ENCODE measurements at places on chromosomes 5 and 9.

DNA sequence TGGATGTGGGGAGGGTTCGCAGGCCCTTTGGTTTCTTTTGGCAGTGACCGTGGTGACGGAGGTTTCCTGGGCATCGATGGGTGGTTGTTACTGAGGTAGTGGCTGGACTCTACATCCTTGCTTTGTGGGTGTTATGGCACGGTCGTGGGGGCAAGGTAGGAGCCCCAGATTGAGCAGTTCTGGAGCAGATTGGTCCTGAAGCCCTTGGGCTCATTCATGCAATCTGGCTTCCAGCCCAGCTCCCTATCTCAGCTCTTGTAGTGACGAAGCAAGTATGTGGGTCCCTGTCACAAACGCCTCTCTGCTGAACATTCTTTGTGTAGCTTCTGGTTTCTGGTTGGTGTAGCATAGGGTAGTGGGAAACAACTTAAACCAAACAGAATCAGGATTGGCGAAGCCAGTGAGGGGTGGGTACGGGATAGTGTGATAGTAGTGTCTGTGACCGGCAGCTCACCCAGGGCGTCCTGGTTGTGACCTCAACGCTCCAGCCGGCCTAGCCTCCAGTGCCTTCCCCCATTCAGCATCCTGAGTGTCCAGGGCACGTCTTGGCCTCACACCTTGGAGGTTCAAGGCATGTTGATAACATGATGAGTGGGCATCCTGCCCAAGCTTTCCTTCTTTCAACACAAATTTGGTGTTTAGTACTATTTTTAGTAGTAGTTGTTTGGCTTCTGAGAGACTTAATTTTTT, 2.9 kb downstream of the NDUFS6 start:
- no peak for DNase-seq

DNA sequence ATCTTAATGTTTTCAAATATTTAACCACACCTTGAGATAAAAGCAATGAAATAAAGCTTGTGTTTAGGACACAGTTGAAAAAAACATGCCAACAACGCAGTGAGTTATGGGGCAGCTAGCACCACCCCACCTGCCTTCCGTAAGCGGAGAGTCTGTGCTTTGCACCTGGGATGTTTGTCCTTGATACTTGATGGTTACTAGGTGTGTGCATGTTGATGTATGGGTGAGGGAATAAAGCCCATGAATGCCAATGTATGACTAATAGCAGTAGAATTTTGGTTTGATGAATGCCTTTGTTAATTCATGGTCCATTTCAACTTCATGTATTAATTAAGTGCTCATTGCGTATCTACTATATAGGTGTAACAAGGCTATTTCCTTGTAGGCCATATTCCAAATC, 74.0 kb downstream of the PCSK5 start:
- no peak for DNase-seq

DNA sequence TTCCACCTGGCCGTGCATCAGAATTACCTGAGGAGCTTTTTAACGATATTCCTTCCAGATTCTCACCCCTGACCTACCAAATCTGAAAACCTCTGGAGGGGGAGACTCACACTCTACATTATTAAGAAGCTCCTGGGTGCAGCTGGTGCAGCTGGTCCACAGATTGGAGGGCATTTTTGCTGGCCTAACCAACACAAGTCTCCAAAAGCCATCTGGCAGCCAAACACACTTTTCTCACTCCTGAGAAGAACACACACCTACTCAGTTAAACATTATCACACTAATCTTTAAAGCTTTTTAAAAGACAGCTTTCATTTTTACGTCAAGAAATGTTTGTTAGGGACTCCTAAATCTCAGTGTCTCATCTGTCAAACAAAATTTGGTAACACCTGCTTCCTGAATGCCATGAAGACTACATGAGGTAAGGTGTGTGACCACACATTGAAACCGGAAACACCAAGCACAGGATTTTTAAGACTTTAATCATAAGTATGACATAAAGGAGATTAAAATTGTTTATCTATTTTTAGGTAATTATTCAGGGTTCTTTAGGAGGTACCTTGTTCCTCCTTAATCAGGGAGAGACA, 14.2 kb upstream of the PTPN3 start:
- DNase-seq, result no peak

GRCh38 chr5:1926071-1926440, 43.3 kb upstream of the IRX4 start:
- no peak for DNase-seq

DNA sequence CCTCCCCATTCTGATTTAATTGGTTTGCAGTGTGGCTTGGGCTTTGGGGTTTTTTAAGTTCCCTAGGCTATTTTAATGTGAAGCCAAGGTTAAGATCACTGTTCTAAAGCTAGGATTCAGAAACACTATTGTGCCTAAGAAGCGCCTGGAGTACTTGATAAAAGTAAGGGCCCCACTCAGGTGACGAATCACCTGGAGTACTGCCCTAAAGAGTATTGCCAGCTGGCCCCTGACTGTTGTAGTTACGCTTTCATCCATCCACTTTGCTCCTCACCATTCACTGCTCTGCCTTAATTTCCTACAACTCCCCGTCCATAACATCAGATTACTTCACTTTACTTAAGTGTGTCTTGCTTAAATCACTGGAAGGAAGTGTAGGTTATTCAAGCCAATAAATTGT, 119.3 kb downstream of the CD180 start:
- no peak for DNase-seq

GRCh38 chr5:88685591-88686541, 197.1 kb downstream of the MEF2C start:
- no peak for DNase-seq

DNA sequence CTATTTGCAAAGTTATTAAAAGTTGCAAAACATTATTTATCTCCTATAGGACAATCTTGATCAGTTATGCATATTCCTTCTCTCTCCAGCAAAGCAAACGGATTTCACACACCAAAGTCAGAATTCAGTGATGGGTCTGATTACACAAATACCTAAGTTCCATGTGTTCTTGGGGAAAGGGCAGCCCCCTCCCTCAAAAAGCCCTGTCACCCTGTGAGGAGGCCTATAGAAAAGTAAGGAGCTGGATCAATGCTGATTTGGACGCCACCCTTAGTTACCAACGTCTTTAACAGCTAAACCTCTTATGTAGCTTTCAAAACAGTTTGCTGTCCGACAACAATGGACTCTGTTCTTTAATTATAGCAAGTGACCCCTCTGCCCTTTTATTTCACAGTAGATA, 6.4 kb downstream of the ZNF608 start:
- no peak for DNase-seq

- DNase-seq, result no peak
These were observed 597.0 kb downstream of the PTPRD start for GRCh38 chr9:10015755-10016154.

GRCh38 chr5:52255308-52255707, 532.4 kb upstream of the ITGA1 start:
- DNase-seq, result no peak

GRCh38 chr9:19442240-19442639, 33.4 kb downstream of the ACER2 start:
- DNase-seq, result no peak

- DNase-seq, result no peak
These were observed 5.2 kb downstream of the EPB41L4B start for GRCh38 chr9:109315480-109316206.

DNA sequence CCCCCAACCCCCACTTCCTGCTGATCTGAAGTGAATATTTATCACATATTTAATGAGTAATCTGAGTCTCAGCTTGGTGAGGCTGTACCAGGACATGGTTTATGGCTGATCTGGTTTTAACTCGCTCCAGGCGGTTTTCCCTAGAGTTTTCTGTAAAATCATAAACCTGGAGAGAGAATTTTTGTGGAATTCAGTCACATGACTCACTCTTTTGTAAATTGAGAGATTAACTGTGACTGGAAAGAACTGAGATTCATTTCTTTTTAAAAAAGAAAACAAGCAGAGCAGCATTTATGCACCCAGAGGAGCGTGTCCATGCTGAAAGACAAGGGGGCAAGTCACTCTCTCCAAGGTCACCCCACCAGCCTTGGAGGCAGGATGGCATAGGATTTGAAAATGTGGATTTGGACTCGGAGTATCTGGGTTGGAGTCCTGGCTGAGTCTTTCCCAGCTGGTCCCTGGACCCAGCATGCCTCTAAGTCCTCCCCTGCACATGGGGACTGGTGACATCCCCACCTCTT, 81.8 kb downstream of the ZNF618 start:
- DNase-seq, result no peak

- no peak for DNase-seq
These were observed 1.9 kb downstream of the NOTCH1 start for GRCh38 chr9:136543830-136544547.

GRCh38 chr5:122547669-122548068, 227.2 kb upstream of the SNX2 start:
- no peak for DNase-seq

GRCh38 chr5:141865406-141865805, 12.8 kb downstream of the PCDH1 start:
- no peak for DNase-seq

DNA sequence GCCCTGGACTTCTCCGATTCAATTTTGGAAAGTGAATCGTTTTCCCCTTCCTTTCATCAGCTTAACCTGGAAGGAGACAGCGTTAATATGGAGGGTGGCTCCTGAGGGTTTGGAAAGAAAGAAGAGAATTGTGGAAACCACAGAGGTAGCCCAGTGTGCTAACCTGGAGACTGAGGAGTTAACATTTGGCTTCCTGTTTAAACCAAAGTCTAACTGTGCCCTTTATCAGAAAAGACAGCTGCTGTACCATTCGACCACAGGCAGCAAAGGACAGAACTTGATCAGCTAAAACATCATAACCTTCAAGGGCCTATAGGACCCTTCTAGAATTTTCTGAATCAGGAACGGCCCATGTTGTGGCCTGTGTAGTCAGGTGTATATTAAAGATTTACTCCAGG, 735 bp downstream of the IDNK start:
- no peak for DNase-seq

GRCh38 chr5:92836855-92837755, 743.9 kb downstream of the NR2F1-AS1 start:
- no peak for DNase-seq

- DNase-seq, result no peak
These were observed 425 bp upstream of the EGFL7 start for GRCh38 chr9:136662326-136662655.

DNA sequence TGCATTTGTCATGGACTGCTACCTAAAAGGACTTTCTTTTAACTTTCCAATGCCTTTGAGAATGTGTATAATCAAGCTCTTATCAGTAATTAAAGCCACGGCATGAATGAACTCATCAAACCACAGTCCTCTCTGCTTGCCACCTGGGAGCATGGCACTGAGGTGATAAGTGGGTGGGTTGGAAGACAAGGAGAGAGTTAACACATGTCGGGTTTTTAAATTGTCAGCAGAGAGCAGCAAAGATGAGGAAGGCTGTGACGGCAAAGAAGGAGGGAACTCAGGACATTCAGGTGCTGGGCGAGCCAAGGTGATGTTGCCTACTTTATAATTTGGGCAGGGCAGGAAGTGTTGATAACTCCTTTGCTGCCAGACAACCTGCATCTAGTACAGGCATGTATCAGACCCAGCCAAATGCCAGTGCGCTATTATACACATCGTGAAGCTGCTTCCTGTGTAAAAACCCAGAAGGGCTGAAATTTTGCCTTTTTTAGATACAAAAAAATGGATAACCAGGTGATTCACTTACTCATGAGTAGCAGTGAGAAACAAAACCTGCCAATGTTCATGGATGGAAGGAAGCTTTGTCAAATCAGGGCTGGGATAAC, 269.1 kb downstream of the KIF4B start:
- DNase-seq, result no peak

DNA sequence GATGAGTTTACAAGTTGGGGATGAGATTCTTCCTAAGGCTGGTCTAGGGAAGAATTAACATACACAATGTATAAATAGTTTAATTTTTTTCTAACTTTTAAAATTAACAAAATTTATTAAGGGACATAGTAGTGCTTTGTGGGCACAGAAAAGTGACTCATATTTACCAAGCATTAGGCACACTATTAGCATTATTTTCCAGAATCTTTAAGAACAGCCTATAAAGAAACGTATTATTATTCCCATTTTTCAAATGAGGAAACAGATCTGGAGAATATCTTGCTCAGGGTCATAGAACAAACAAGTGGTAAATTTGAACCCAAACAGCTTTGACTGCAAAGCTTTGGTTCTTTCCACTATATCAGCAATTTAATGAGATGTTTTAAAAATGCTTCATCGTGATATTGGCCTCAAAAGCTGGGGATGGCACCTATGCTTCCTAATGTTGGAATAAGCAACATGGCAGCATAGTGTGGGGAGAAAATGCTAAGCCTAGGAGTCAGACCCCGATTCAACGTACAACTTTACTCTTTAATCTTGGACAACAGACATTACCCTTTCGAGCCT, 55.9 kb downstream of the ABCA1 start:
- no peak for DNase-seq

DNA sequence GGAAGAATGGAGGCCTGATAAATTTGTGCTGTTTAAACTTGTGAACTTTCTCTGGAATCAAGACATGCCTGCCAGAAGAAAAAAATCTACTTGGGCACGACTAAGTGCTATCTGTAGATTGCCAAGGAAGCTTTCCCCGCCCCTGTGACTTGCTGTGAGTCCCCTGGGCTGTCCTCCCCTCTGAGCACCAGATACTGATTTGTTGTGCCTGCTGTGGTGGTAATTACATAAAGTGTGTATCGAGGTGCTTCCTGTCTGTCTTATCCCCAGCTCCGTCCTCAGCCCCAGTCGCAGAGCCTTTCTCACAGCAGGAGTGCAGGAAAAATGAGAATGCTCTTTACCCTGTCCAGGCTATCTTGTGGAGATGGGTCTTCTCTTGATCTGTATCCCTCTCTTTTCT, 53.9 kb downstream of the TRIO start:
- no peak for DNase-seq

DNA sequence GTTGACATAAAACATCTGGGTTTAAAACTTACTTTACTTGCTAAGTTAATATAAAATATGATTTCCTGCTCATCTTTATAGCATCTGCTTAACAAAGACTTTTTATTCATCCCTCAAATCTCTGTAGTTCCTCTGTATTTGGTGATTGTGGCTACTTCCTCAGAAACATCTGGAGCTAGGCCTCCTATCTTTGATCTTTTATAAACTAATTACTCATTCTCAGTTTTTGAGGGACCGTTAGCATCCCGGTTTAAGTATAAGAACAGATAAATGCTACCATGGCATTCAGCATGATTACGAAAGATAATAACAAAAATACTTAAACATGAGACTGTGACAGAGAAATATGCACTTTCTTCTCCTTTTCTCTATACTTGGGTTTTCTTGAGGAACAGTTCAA, 85.3 kb downstream of the SLC38A9 start:
- no peak for DNase-seq

Data from T follicular helper cell (primary cell).